ENCODE measurements at places on chromosomes 16 and 17.

GRCh38 chr17:35103271-35103670 is 16.4 kb downstream of the RAD51D start:
- no peak for DNase-seq

DNA sequence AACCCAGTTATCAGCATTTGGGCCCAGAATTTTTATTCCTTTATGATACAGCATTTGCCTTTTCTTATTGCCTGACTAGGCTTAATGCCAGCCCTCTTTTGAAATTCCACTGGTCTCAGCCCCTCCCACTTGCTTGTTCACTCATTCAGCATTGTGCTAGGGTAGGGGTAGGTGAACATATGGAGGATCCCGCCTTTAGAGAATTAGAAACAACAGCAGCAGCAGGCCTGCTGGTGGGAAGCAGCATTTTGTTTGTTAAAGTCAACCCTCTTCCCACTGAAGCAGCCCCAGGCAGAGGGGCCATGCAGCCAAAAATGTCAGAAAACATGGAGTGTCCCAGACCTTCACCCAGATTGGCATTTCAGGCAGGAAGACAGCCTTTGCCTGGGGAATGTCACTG is 1355.2 kb downstream of the CDH8 start:
- DNase-seq = no peak

DNA sequence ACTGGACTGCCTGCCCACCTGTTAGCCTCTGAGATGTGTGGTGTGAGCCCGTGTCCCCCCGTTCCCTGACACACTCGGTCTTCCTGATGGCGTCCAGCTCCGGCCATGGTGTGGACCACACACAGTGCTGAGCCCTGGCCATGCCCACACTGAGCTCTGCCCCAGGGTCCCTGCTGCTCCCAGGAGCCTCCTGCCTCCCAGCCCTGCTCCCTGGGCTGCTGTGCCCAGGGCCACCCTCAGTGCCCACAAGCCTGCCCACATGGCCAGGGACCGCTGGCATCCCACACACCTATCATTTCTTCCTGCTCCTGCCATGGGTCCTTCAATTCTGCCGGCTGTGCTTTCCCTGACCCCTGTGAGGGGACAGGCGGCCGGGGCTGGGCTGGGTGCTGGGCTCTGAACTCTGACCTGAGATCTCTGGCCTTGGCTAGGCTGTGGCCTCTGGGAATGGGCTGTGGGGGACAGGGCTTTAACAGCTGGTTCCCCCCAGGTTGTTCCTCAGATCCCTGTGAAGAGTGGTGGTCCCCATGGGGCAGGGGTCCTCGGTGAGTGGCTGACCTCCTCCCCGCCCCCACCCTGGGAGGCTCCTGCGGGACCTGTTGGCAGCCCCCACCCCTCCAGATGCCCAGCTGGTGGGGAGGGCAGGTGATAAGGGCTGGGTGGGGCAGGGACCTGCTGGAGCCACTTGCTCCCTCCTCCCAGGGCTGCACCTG is 4.0 kb downstream of the CEMP1 start:
- DNase-seq = no peak

GRCh38 chr16:66308096-66308495 is 58.4 kb upstream of the CDH5 start:
- no peak for DNase-seq

DNA sequence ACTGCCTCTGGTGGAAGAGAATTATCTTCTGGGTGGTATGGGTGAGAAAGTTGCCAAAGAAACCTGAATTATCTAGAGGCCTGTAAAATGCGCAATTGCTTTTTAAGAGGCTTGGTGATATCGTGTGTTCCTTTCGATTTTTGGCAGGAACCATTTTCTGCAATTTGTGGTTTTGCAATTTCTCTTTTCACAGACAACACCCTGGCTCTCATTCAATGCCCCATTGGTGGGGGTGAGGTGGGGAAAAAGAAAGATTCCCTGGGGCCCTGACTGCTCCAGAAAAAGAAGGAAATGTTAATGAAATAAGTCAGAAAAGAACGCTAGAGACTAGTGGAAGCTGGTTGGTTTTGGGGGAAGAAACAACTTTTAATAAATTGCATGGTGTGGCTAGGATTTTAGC is 77.4 kb downstream of the ANKFN1 start:
- DNase-seq = no peak

- DNase-seq = no peak
Observed at GRCh38 chr16:2032285-2033056, 5.8 kb downstream of the NHERF2 start.

DNA sequence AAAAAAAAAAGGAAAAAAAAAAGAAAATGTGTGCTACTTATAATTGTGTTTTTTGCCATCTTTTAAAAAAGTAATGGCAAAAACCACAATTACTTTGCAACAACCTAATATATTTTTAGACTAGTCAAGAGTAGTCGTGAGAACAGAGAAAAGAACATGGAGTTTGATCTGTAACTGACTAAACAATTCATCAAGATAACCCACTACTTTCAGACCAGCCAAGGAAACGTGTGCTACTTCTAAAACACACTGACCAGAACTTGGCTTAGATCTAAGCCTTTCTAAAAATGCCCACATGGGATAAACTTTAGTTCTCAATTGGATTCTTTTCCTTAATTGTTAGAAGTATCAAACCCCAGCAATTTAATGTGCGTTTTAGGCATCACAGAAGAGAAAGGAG is 616 bp downstream of the PECAM1 start:
- DNase-seq = no peak

GRCh38 chr17:81400154-81400977 is 5.1 kb downstream of the BAHCC1 start:
- DNase-seq = no peak

DNA sequence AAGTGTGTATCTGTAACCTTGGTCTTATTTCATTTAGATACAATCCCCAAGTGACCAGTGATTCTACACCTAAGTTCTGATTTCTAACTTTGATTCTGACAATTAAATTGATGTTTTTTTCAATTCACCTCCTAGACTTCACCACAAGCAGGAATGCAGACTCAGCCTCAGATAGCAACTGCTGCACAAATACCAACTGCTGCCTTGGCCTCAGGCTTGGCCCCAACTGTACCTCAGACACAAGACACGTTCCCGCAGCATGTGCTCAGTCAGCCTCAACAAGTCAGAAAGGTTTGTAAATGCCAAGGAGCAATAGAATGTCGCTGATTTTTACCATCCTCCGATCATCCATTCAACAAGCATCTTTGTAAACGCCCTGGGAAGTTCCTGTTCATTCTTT is 177.7 kb downstream of the MRTFB start:
- DNase-seq = no peak

DNA sequence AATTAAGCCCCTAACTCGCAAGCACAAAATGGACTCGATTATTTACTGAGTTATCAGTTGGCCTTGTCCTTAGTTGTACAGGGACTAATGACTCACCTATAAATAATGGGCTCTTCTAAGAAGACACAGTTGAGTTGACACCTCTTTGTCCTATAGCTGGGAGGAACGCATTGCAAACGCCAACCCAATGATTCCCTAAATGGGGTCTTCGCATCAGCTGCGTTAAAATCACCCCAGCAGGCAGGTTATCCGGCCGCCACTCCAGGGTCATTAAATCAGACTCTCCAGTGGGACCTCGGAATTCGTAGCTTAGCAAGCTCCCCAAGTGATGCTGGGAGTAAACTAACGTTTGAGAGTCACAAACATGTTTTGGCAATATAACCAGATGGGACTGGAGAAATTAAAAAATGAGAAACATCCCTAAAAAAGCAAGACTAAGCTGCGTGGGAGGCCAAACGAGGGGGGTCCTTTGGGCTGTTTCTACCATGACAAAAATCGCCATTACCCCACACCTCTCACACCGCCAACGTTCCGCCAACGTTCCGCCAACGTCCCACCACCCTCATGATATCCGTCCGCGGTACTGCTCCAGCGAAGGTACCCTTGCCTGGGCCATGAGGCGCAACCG is 932 bp upstream of the NFE2L1 start:
- DNase-seq = no peak

- DNase-seq = no peak
Observed at GRCh38 chr17:70053241-70054234, 21.5 kb upstream of the KCNJ16 start.

GRCh38 chr17:63974594-63975192 is 2.0 kb upstream of the SCN4A start:
- no peak for DNase-seq

GRCh38 chr16:7161891-7162290 is 170.8 kb upstream of the RBFOX1 start:
- no peak for DNase-seq

DNA sequence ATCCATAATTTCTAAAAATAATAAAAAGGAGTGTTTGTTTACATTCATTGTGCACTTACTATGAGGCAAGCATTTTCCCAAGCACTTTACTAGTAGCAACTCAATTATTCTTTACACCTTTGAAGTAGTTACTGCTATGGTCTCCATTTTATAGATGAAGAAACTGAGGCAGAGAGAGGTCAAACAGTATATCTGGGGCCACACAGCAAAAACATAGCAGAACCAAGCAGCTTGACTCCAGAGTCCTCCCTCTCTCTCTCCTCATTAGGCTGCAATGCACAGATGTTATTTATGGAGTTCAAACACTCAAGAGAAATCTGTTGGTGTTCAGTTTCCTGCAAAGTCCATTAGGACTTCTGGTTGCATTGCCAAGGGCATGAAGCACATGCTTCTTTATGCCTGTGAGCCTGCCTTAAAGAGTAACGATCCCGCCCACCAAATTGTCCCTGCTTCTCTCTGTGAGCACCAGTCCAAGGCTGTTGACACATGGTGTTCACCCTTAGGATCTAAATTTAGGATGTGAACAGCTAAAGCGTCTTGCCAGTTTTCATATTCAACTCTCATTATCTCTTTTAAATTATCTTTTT is 44.0 kb downstream of the GPRC5B start:
- DNase-seq = no peak

DNA sequence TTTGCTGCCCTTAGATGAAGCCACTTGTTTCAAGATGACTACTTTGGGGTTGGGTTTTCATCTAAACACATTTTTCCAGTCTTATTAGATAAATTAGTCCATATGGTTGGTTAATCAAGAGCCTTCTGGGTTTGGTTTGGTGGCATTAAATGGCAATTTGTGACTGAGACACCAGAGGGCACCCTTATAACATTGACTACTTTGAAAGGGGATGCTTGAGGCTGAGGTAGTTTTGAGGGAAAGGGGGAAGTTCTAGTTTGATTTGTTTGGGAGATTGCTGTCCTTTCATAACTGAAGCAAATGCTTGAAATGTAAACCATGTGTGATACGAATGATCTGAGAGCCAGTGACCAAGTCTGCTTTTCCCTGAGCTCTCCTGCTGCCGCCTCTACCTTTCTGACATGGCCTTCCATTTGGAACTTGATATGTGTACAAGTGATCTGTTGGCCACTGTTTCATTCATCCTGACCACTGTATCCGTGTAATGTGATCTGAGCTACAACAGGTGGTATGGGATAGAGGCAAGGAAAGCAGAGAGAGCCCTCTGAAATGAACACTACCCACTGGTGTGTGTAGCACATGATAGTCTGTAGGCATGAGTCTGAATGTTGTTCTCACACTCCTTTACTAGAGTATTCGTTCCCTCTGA is 5.8 kb upstream of the RARA start:
- DNase-seq = no peak

DNA sequence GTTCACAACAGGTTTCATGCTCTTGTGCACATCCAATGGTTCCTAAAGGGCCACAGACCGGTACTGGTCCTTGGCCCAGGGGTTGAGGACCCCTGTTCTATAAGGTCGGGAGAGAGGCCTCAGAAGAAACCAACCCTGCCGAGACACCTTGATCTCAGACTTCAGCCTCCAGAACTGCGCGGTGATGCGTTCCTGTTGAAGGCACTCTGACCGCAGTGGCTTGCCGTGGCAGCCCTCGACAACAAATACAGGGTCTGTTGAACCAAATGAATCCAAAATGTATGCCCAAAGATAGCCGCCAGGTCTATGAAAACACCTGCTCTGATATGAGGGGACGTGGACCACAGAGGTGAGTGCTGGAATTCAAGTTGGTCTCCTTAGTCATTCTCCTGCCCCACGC is 389.8 kb downstream of the SEC14L1 start:
- DNase-seq = no peak

DNA sequence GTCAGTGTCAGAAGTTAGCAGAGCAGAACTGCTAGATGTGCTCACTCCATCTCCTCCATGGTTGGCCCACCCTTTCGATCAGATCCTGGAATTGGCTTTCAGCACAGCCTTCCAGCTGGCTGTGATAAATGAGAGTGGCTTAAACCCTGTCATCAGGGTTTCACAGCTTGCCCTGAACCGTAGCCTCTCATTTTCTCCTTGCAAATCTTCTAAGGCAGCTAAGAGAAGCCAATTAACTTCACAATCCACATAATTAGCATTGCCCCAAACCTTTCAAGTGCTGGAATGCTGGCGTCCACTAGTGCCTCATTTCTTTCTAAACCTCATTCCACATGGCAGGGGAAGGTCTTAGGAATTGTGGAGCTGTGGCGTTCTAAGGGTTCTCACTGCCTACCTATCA is 21.7 kb downstream of the MILR1 start:
- DNase-seq = no peak
